ENCODE measurements at places on chromosomes 6 and 20.

DNA sequence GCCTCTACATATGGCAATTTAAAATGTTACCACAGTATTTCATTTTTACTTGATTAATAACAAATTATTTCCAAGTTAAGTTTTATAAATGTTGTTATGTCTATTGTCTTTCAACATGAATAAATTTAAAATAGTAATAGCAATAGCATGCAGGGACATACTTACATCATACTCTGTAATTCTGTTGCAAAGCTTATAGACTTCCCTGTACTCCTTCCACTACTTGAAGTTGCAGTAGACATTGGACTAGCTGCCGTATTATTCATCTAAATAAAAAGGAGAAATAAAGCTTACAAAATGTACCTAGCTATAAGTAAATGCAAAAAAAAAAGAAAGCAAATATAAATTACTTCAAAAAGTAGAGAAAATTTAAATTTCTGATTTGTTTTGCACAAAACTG lies 12.7 kb downstream of the SUPT3H start:
- no peak for DNase-seq

GRCh38 chr20:48283470-48284110 lies 498.3 kb upstream of the SULF2 start:
- no peak for DNase-seq

DNA sequence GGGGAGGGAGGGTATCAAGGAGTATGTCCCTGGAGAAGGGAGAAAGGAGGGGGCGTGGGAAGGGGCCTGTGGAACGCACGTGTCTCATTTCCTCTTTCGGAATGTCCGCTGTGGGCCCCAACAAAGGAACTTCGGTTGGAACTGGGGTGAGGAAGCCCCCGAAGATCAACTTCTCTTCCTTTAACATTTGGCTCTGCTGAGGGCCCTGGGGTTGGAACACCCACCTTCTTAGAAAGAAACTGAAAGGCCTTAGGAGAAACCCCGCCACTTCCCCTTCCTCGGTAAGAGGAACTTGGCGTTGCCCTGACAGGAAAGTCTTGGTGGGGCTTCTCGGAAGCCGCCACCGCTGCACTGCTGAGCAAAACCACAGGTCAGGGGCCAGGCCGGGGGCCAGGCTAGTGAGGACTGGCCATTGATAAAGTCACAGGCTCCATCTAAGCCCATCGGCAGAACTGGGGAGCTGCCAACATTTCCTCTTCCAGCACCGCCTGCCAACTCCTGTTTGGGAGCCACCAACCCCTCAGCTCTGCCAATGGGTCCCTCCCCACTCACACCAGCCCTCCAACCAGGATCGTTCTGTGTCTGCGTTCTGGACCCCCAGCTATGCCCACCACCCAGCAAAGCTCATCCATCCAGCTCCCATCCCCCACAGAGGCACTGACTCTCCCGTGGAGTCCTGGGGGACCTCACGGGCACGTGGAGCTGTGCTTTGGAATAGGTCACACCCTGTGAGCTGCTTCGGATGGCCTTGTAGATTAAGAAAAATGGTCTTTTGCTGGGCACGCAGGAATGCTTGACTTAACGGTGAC lies 44.8 kb downstream of the FGD2 start:
- DNase-seq = no peak

DNA sequence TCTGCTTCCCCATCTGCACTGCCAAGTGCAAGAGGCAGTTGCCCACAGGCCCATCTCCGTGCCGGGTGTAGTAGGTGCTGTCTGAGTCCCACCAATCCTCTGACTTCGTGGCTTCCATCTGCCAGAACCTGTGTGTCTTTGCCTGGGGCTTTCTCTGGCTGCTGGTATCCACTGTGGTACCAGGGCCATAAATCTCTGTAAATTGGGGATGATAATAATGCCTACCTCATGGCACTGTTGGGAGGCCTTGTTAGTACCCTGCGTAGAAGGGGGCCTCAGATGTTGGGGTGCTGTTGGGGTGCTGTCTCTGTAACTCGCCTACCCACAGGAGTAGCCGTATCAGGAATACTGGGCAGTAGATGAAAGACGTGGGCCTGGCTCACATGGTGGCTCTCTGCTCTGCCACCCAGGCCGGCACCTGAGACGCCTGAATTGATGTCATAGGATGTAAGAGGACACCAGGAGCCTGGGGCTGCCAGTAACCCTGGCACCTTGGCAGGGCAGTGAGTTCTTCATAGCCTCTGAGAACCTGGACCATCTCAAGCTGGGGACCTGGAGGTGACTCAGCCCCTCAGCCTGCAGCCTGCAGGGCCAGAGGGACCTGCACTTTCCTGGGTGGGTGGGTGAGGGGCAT lies 94.1 kb upstream of the RNF24 start:
- DNase-seq = no peak
